ENCODE measurements at places on chromosomes 16 and 17.
A peak's percentile ranks its signal among the peaks of the same experiment; 100 is the strongest.

DNA sequence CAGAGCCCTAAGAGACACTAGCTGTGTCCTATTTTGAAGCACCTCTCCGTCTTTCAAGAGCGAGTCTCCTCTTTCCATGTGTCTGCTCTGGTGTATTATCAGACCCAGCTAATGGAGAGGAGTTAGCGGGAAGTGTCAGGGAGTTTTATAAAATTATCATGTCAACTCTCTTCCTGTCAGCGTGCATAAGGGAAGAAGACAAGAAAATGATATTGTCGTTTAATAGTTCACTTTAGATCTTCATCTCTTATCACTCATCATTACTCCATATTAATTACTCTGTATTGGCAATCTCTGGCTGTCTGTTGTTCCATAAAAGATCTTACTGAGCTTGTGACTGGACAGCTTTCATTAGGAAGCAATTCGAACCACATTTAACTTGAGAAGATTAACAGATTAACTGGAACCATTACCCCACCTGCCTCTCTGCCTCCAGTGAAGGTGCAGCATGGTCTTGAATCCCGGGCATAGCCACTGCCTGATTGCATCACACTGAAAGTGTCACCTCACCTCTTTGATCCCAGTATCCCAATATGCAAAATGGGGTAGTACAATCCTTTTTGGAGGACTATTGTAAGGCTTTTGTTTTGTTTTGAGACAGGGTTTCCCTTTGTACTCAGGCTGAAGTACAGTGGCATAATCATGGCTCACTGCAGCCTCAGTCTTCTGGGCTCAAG is 121.1 kb downstream of the TMEM114 start:
- no peaks in the 10 kb centered on the region for H3K4me1 ChIP-seq
- no peak overlapping the region for H3K4me3 ChIP-seq
- H3K27ac ChIP-seq, result no peak overlapping the region
- no peaks in the 10 kb centered on the region for H3K36me3 ChIP-seq

- no peak overlapping the region for H3K27ac ChIP-seq
- H3K36me3 ChIP-seq, result peaks cover 5% of the 10 kb centered on the region
- no peaks in the 10 kb centered on the region for H3K27me3 ChIP-seq
Measured at GRCh38 chr16:3971706-3972105, 91.2 kb upstream of the CREBBP start.

DNA sequence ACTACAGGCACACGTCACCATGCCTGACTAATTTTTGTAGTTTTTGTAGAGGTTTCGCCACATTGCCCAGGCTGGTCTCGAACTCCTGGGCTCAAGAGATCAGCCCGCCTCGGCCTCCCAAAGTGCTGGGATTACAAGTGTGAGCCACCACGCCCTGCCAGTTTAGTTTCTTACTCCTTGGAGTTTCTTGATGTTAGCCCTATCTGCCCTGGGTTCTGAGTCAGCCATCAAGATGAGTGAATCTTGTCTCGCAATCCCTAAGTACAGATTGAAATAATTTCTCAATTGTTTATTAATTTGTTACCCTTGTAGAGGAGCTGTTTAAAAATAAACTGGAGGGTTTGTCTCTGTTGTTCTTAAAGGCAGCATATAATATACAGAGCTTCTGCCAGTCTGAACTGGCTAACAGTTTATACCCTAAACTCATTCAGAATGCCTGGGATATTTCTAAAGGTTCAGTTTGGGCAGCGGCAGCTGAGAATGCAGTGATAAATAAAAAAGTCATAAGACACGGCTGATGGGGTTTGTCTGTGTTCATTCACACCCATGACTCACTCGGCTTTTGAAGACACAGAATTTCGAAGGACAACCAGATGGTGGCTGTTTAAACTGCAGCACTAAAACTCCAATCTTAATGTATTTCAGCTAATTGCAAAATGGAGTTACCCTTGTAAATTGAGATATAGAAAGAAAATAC is 39.6 kb downstream of the GPRC5B start:
- no peak overlapping the region for H3K4me3 ChIP-seq
- no peak for DNase-seq
- no peaks in the 10 kb centered on the region for H3K36me3 ChIP-seq
- H3K27me3 ChIP-seq, result no peaks in the 10 kb centered on the region
- no peak overlapping the region for H3K27ac ChIP-seq

- H3K4me1 ChIP-seq, result no peaks in the 10 kb centered on the region
- H3K36me3 ChIP-seq, result peaks cover 21% of the 10 kb centered on the region
- no peak overlapping the region for H3K27ac ChIP-seq
- DNase-seq, result no peak
- no peaks in the 10 kb centered on the region for H3K27me3 ChIP-seq
Measured at GRCh38 chr16:31130336-31130891, 5.1 kb downstream of the PRSS8 start.

GRCh38 chr16:88473666-88474534 is 20.8 kb downstream of the ZFPM1 start:
- DNase-seq, result no peak
- no peak overlapping the region for H3K4me3 ChIP-seq
- H3K27ac ChIP-seq, result no peak overlapping the region
- no peaks in the 10 kb centered on the region for H3K27me3 ChIP-seq
- H3K36me3 ChIP-seq, result no peaks in the 10 kb centered on the region

DNA sequence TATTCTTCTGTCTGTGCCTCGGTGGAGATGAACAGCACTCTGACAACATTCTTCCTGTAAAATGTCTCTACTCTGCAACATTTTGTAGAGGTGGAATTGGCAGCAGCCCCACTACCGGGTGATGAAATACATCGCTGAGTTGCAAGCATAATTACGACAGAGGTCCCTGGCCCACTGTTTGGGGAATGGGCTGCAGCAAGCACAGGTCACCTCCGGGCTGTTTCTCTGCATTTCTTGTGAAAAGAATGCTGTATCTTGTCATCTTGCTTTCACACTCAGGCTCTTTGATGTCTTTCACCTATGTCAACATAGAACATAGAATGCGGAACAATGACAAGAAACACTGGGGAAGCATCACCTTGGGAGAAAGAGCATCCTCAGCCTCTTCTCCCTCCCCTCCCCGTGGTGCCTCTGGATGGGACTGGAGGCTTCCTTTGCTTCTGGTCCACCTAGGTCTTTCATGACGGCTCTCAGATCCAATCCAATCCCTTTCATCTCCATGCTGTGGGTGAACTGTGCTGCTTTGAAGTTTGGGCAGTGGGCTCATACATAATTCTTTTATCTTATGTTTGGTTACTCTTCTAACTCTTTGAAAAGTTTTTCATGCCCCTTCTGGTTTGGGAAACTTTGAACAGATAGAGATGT is 265.0 kb downstream of the PHKB start:
- H3K36me3 ChIP-seq, result no peaks in the 10 kb centered on the region
- no peaks in the 10 kb centered on the region for H3K4me1 ChIP-seq
- DNase-seq, result no peak
- no peaks in the 10 kb centered on the region for H3K27me3 ChIP-seq
- H3K4me3 ChIP-seq, result no peak overlapping the region
- H3K27ac ChIP-seq, result no peak overlapping the region

GRCh38 chr17:30796016-30796415 is 28.5 kb downstream of the CRLF3 start:
- no peak overlapping the region for H3K4me3 ChIP-seq
- DNase-seq, result no peak
- peak overlapping the region; percentile 82 for H3K27ac ChIP-seq
- peaks cover 43% of the 10 kb centered on the region for H3K36me3 ChIP-seq
- H3K4me1 ChIP-seq, result peaks cover 17% of the 10 kb centered on the region

GRCh38 chr16:55873122-55873521 is 2.1 kb downstream of the CES5A start:
- DNase-seq, result no peak
- no peak overlapping the region for H3K27ac ChIP-seq
- H3K36me3 ChIP-seq, result no peaks in the 10 kb centered on the region
- H3K4me3 ChIP-seq, result no peak overlapping the region

GRCh38 chr16:25912321-25912720 is 220.6 kb downstream of the HS3ST4 start:
- DNase-seq, result no peak
- no peaks in the 10 kb centered on the region for H3K4me1 ChIP-seq
- no peaks in the 10 kb centered on the region for H3K36me3 ChIP-seq
- H3K4me3 ChIP-seq, result no peak overlapping the region

GRCh38 chr16:4685292-4685691 is 8.1 kb upstream of the NUDT16L1 start:
- H3K36me3 ChIP-seq, result peaks cover 9% of the 10 kb centered on the region
- DNase-seq, result no peak
- H3K4me1 ChIP-seq, result no peaks in the 10 kb centered on the region
- H3K27me3 ChIP-seq, result no peaks in the 10 kb centered on the region

GRCh38 chr16:22712471-22712870 is 101.5 kb upstream of the HS3ST2 start:
- DNase-seq, result no peak
- H3K4me1 ChIP-seq, result no peaks in the 10 kb centered on the region
- H3K27me3 ChIP-seq, result peaks cover 6% of the 10 kb centered on the region
- H3K27ac ChIP-seq, result no peak overlapping the region

DNA sequence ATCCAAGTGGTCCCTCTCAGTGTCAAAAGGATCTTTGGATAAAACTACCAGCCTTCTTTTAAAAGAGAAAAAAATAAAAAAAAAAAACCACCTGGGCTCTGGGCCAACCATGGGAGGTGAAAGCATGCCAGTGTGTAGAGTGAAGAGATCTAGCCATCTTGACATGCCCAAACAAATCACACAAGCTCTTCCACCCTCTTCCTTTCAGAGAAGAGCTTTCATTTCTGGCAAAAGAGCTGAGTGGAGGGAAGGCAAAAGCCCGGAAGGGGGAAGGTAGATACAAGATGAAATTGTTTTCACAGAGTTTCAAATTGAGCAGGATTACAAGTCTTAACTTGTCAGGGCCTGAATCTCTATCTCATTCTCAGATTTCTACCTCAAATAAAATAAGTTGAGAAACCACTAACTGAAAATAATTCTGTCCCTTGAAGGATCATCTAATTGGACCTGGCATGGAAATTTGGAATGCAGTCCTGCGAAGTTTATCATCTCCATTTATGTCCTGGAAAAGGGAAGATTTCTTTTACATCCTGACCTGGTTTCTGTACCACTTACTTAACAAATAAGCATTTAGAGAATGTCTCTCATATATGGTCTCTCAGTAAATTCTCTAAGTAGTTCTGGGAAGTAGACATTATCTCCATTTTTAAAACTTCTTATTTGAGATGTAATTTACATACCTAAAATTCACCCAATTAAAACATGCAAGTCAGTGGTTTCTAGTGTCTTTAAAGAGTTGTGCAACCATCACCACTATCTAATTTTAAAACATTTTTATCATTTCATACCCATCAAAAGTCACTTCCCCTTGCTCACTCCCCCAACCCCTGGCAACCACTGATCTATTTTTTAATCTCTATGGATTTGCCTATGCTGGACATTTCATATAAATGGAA is 93.7 kb downstream of the TANGO6 start:
- DNase-seq, result no peak
- H3K36me3 ChIP-seq, result peaks cover 13% of the 10 kb centered on the region
- no peaks in the 10 kb centered on the region for H3K27me3 ChIP-seq
- H3K4me3 ChIP-seq, result no peak overlapping the region
- no peaks in the 10 kb centered on the region for H3K4me1 ChIP-seq

- no peak for DNase-seq
- H3K4me1 ChIP-seq, result peaks cover 50% of the 10 kb centered on the region
- H3K27me3 ChIP-seq, result no peaks in the 10 kb centered on the region
- no peak overlapping the region for H3K4me3 ChIP-seq
- peaks cover 18% of the 10 kb centered on the region for H3K36me3 ChIP-seq
- no peak overlapping the region for H3K27ac ChIP-seq
Measured at GRCh38 chr17:40345994-40346764, 18.4 kb downstream of the GJD3 start.

DNA sequence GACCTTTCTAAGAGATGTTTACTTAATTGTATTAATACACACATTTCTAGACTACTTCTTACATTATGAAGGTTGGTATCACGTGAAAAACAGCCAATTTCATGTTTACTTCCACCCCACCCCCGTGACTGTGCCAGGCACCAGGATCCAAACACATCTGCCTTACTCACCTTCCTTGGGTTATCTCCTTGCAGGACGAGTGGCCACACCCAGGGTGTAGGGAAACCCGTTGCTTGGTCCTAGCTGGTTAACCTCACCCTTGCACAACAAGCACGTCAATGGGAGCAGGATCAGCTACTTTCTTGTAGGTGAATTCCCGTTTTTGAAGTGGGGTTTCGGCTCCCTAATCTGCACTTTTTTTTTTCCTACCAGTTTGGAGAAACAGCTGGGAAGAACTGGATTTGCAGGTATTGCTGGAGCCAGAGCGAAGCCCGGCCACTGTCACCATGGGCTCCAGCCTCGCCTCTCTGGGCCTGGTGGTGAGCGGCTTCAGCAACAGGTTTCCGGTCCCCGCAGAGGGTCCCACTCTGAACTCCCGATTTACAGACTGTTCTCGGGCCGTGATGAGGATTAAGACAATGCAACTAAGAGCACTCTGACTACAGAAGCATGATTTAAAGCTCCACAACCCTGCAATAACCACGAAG is 2.1 kb upstream of the UBB start:
- peaks cover 32% of the 10 kb centered on the region for H3K36me3 ChIP-seq
- no peaks in the 10 kb centered on the region for H3K27me3 ChIP-seq
- peaks cover 27% of the 10 kb centered on the region for H3K4me1 ChIP-seq
- H3K4me3 ChIP-seq, result no peak overlapping the region
- H3K27ac ChIP-seq, result no peak overlapping the region

Measured in activated CD4-positive, alpha-beta memory T cell treated with anti-CD3 and anti-CD28 coated beads for 36 hours (primary cell).